ENCODE measurements at places on chromosomes 6 and 20.
A peak's percentile ranks its signal among the peaks of the same experiment; 100 is the strongest.

DNA sequence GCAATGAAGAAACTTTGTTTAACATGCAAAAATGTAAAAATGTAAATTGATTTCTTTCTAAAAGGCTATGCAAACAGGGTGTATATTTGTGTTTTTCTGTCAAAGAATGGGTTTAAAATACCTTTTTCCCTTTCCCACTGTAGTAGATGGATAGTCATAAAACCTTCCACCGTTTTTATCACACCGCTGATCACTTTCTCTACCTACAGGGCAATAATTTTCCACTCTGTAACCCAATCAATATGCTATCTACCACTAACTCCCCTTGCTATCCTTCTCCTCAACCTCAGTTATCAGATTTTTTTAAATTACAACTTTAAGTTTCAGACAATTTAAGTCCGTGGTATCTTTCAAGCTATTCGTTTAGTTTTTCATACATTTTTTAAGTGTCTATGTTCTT, 91.4 kb upstream of the ARID1B start:
- no peak for DNase-seq

DNA sequence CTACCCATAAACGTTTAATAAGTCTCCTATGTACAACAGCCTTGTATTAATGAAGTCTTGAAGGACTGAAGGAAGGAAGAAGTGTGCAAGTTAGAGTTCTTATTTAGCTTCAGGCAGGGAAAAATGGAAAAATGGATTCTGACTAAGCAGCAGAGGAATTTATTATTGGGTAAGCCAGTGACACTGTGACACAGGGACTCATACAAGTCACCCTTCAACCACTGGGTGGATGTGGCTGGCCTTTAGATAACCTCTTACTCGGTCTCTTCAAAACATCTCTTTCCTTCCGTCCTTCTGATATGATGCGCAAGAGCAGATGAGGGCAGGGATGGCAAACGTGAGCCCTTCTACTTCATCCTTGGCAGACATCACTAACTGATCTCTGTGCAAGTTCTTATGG, 145.6 kb downstream of the DHX35 start:
- DNase-seq = peak; percentile 47

- DNase-seq = no peak
These were observed 64.2 kb upstream of the FLRT3 start for GRCh38 chr20:14401479-14402138.

DNA sequence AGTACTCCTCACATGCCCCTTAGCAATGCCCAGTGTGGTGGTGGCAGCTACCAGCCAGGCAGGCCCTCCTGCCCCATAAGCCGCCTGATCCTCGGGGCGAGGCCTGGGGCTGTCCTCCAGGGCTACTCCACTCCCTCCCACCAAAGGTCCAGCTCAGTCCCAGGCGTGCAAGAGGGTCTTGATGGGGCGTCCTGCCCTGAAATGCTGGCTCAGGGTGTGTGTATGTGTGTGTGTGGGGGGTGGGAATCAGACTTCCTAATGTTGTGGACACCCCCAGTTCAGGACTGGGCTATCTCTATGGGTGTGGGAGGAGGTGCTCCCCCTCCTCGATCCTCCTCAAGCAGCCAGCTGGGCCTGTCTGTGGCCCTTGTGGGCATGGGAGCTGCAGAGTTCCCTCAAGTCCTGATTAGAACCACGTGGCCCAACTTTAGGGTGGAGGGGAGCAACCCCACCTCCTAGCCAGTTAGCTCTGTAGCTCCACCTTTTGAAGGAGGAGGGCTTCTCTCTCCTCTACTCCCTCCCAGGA, 7.5 kb downstream of the HSPA12B start:
- DNase-seq = no peak

DNA sequence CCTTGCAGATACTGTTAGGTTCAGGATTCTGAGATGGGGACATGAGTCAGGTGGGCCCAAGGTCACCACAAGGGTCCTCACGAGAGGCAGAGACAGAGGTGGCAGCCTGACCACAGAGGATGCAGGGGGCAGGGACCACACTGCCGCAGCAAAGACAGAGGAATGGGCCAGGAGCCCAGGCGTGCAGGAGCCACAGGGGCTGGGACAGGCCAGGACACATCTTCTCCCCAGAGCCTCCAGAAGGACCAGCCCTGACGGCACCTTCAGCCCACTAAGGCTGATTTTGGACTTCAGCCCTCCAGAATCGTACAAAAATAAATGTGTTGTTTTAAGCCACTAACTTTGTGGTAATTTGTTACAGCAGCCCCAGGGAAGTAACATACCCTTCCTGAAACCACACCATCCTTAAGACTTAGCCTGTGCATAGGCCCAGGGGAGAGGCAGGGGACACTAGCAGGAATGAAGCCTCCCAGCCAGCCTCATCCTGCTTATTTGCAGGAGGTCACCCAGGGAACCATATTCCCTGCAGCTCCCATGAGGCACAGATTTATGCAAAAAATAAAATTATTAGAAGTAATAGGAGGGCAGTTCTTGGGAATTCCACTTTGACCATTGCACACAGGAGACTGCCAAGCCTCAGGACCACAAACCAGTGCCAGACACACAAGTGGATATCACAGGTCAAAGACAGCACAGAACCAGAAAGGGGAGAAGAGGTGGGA, 119.3 kb upstream of the CST7 start:
- DNase-seq = no peak

DNA sequence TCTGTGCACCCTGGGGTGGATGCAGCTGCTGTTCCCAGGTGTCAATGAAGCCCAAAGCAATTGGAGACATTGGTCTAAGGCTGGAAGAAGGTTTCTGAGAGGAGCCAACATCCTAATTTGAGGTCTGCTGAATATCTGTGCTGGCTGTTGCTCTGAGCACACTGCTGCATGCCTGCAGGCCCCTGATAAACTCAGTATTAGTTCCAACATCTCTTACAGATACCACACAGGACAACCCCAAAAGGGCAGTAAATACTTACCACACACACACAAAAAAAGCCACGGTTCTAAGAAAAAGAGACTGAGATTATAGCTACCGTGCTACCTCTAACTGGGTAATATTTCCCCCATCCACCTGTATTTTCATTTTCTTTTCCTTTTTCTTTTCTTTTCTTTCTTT, 164.3 kb upstream of the SOX4 start:
- DNase-seq = no peak

- no peak for DNase-seq
These were observed 38.8 kb downstream of the ISM1 start for GRCh38 chr20:13259921-13260320.

GRCh38 chr20:58870293-58871014, 17.9 kb downstream of the GNAS start:
- DNase-seq = peak; percentile 86

DNA sequence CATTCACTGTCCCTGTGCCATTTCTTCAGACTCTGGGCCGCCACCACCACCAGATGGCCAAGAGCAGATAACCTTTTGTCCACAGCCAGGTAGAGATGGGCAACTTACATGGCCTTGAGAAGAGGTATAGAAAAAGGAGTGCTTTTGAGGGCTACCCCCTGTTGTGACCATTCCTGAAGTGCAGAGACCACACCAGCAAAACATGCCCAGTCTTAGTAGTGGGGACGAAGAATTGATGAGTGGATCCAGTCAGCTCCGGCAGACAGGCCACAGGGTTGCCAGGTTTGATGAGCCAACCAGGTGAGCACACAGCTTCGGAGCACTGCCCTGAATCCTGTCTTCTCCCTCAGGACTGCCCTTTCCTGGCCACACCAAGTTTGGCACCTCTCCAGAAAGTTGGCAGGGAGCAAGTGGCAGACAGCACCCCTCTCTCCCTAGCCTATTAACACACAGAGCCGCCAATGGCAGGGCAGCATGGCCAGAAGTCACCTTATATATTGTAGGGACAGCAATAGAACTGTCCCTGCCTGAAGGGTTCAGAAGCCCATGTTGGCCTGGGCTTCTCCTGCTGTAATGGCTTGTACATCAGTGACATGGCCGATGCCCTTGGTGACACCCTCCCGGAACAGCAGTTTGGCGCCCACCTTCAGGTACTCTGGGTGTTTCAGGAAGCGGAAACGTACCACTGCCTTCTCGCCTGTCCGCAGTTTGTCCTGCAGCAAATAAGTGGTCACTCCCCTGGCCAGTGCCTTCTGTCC, 7.8 kb downstream of the GTPBP2 start:
- no peak for DNase-seq

- DNase-seq = peak; percentile 87
These were observed 5.3 kb upstream of the GUCA1B start for GRCh38 chr6:42200035-42200434.

- DNase-seq = peak; percentile 54
These were observed 39.3 kb downstream of the GSTA2 start for GRCh38 chr6:52724042-52724405.

GRCh38 chr20:20992686-20993360, 113.3 kb downstream of the LINC00237 start:
- no peak for DNase-seq

DNA sequence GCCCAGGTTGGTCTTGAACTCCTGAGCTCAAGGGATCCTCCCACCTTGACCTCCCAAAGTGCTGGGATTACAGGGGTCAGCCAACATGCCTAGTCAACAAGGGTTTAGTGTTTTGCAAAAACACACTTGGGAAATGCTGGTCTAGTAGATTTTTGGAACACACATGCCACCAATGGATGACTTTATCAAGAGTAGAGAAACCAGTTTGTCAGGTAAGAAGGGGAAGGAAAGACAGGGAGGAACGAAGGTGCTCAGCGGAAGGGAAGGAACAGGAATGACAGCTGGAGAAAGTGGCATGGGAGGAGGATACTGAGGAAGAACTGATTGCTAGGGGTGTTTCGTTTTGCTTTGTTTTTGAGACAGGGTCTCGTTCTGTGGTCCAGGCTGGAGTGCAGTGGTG, 15.6 kb upstream of the SEC63 start:
- DNase-seq = no peak

DNA sequence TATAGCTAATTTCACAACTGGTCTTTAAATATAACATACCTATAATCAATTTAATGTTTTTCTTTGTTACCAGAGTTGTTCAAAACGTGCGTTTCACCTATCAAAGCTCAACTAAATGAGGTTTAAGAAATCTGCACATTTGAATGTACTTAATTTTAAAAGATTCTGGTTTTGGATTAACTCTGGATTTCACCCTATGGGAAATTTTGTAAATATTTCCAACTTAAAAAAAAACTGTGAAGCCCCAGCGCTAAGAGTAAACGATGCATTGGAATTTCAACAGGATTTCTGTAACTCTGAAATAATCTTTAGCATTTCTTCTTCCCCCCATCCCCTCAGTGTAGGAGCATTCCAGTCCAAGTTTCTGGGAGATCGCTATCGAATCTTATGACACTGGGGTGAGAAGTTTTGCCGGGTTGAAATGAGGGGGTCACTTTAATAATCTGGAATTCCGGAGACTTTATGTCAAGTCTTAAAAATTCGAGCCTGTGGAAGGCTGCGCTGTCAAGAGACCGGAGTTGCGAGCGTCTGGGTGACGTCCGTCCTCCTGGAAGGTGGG, 643 bp upstream of the MAP3K4 start:
- DNase-seq = no peak

DNA sequence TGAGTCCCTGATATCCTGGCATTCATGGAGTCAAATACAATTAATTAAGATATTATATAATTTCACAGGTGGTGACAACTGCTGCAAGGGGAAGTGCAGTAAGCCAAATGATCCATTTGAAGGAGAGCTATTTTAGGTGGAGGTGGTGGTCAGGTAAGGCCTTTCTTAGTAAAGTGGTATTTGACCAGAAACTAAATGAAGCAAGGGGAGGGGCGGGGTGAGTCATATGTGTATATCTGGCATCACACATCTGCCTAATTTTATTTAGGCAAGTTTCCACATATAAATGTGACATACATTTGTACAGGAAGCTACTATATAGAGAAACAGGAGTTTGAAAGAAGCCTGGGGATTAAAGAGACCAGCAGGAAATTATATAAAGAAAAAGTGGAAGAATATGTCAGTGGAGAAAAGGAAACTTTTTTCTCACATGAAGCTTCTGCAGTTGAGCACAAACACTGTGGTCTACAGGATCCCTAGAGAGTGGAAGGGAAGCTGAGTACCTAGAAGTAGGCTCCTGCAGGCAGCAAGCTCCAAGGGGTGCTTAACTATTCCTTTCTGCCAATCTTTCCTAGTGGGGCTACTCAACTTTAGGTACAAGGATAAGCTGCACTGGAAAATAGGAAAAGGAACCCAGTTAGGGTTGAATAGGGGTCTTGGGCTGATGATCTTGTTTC, 99.6 kb downstream of the OGFRL1 start:
- DNase-seq = no peak

DNA sequence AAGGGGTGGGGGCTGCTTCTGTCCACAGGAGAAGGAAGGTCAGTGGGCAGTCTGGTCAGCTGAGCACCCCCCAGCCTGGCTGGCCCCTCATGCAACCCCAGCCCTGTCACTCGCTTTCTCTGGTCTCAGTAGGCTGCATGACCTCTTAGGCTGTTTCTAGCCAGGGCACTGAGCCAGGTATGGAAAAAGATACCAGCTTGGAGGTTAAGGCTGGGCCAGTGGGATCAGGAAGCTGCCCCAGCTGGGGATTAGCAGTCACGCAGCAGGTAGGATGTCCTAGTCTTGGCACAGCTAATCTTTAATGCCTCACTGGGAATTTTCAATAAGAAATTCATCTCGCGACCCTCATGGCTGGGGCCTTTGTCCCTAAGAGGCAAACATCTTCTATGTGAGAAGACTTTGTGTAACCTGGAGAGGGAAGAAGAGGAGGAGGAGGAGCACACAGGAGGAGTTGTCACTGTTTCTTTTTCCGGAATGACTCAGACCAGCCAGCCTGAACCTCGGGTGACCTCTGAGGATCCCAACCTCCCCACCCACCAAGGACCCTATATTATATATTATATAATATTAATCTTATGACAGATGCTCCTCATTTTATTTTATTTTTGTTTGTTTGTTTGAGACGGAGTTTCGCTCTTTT, 2.4 kb upstream of the BPIFA2 start:
- no peak for DNase-seq

- peak; percentile 46 for DNase-seq
These were observed 48.3 kb upstream of the IPCEF1 start for GRCh38 chr6:154404791-154405400.

GRCh38 chr20:58551631-58552030, 36.4 kb upstream of the APCDD1L start:
- no peak for DNase-seq

GRCh38 chr20:64079273-64080012, at the start of gene RGS19:
Gene RGS19, minus strand, starts transcription at chr20:64079518. Its CDS starts 2,632 bp downstream, at chr20:64076886.
- DNase-seq = peak; percentile 83

DNA sequence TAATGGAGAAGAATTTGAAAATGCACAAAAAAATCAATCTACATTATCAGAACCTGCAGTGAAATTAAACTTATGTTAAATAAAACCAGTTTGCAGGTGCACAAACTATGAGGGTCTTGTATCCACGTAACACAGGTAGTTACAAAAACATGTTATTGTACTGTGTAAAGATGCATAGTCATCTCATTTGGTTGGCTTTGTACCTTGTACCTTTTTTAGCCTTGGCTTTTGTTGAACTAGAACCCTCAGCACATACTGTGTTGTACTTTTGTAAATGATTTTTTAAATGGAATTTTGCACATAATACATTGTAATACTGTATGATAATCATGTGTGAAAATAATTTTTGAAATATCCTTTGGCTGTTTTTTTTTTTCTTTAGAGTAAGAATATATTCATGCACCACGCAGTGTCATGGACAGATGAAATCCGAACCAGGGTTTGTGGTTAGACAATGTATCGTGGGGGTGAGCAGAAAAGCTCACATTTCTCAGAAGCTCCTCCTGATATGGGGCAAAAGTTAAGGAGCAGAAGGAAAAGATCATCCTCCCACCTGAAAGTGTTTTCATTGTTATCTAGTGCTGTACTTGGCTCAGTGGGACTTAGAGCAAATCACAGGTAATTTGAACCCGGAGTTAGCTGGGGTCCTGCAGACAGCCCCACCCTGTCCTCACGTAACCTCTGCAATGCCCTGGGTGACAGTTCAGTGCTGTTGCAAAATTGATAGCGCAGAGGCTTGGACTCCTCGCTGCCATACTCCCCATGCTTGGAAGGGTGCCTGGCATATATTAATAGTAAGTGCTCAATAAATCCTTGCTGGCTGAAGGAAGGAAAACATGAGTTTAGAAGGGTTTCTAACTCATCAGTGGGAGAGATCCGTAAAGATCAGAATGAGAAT, 14.8 kb upstream of the NAA20 start:
- DNase-seq = no peak

Measured in AG08395 (cell line).